ENCODE measurements at places on chromosomes 6 and 20.
A peak's percentile ranks its signal among the peaks of the same experiment; 100 is the strongest.

GRCh38 chr20:4470375-4470774 lies 251.3 kb upstream of the PRND start:
- DNase-seq: peak; percentile 80

GRCh38 chr6:40331545-40331944 lies 255.6 kb downstream of the LRFN2 start:
- DNase-seq: no peak

GRCh38 chr6:18410412-18410811 lies 23.3 kb downstream of the RNF144B start:
- no peak for DNase-seq

DNA sequence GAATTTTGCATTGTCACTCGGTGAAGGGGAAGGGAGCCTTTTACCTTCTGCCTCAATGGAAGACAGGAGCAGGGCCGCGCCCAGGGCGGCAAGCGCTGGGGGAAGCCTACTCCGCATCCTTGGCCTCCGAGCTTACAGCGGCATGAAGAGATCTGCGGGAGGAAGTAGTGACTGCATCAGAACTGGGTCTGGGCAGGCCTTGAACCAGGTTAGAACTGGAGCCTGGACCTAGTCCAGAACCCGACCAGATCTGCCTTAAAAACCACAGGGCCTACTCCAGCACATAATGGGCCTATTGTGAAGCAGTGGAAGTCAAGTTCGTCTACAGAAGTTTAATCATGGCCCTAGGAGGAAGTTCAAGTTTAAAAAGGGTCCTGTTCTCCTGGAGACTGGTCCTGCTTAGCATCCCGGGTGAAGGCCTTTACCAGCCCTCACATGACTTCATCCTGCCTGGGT lies 3.1 kb downstream of the COL12A1 start:
- DNase-seq: peak; percentile 48

- DNase-seq: no peak
Measured at GRCh38 chr6:138685257-138685656, 88.3 kb upstream of the CCDC28A start.

DNA sequence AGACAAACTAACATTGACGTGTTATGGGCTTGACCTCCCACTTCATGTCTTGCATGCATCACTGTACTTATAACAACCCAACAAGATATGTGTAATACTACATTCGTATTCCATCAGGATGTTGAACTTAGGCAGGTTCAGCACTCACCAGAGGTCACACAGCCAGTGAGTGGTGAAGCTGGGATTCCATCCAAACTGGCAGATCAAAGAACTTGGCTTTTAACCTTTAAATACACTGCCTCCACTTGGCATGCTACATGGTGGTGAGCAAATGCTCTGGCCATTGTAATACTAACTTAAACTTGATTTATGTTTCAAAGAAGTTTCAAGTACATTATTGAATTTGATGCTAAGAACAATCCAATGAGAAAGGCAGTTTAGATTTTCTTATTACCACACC lies 10.7 kb upstream of the HDDC2 start:
- peak; percentile 28 for DNase-seq

DNA sequence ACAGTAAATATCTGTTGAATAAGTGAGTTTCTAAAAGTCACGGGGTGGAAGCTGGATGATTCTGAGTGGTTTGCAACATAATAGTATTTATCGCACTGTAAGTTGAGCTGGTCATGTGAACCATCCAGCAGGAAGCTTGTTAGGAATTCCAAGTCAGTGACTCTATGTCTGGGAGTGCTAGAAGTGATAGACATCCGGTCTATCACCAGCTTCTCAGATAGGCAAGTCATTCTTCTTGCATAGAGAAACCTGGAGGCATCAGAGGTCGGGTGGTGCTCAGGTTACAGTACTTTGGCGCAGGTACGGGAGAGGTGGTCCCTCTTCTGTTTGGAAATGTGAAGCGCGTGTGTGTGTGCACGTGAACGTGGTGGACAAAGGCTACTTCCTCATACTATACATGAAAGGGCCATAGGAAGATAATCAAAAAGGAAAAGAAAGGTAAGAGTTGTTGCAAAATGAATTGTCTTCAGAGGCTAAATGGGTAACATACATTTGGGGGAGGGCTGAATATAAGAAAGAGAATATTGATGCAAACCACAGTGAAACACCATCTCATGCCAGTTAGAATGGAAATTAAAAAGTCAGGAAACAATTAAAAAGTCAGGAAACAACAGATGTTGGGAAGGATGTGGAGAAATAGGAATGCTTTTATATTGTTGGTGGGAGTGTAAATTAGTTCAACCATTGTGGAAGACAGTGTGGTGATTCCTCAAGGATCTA lies 299.3 kb upstream of the ZFP64 start:
- peak; percentile 51 for DNase-seq

GRCh38 chr6:89290401-89291155 lies 24.5 kb downstream of the GABRR2 start:
- no peak for DNase-seq

DNA sequence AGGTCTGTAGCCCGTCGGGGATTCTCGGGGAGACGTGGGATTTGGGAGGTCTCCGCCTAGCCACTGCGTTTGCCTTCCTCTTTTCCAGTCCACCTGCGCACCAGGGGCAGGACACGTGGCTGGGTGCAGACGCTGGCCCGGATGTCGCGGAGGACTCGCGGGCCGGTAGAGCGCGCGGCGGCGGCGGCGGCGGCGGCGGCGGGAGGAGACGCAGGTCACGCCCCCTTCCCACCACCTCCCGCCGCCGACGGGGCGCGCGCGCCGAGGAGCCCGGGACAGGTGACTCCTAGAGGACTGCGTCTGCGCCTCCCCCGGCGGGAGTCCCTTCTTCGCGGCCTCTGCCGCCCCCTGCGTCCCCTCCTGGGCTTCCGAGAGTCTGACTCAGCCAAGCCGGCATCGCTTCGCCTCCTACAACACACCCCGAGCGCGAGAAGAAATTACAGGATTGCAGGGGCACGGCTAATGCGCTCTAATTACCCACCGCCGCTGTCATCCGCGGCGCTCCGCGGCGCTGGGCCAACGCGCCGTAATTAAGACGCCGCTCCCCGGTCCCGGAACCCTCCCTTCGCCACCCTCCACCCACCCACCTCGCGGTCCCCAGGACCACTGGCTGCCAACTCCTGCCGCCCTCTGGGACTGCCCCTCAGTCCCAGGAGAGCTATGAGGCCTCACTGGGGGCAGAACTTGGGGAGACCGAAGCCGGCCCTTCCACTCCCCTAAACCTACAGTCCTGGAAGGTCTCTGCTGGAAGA lies 124.5 kb downstream of the MRPL14 start:
- DNase-seq: peak; percentile 50

DNA sequence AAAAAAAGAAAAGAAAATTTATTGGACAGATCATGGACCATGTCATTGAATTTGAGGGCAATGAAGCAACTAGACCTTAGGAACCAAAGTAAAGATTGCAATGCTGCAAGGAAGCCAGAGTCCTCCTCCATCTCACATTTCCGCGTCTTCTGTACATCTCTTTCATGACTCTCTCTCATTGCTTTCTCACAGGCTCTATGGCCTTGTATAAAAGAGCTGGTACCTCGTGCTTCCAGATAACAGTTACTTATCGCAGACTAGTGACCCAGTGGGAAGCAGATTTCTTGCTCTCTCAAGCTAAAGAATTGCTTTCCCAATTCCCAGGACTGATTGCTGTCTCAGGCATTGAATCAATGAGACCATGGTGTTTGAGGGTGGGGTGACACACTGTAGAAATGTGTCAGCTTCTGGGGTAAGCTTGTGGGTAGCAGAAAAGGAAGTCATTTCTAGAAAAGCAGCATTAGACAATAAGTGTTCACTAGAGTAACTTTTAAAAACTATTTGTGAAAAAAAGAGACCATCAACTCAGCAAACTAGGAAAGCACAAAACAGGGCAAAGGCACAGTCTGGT lies 635.3 kb downstream of the UTRN start:
- DNase-seq: no peak

GRCh38 chr20:1197801-1198200 lies 5.5 kb upstream of the C20orf202 start:
- DNase-seq: no peak

DNA sequence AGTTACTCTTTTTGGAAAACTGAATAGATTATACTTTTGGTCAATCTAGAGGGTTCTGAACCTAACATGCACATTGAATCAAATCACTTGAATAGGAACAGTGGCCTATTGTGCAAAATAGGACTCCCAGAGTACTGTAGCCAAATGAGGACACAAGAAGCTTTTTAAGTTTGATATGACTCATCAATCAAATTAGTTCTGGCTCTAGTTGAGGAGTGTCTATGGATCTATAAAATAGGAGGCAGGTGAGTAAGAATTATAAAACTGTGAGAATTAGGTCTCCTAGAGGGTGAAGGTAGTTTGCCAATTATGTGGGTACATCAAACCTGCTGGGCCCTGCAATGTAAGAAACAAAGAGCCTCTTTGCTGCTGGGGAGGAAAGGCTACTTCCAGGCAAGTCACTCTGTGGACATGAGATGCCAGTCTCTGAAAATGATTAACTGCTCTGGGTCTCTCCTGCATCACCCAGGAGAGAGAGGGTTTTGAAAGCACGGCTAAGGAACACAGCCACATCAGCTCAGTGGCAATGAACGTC lies 112.3 kb downstream of the RCAN2 start:
- no peak for DNase-seq

- DNase-seq: no peak
Measured at GRCh38 chr6:118100717-118101116, 193.7 kb downstream of the SLC35F1 start.

DNA sequence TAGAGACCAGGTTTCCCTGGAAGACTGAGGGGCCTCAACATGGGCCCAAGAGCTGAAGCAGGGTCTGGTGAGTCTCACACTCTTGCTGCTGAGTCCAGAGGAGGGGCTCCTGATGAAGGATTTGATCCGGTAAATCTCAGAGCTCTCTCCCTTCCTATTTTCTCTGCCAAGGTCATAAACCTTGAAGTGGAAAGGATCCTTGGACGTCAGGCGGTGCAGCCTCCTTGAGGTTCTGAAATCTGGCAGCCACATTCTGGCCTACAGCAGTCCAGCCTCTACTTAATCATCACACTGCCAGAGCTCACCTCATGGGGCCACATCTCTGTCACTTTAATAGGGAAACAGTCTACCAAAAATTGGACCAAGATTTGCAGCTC lies 24.0 kb downstream of the ACSS1 start:
- DNase-seq: no peak

GRCh38 chr20:24983896-24984295 lies 8.7 kb downstream of the APMAP start:
- no peak for DNase-seq

DNA sequence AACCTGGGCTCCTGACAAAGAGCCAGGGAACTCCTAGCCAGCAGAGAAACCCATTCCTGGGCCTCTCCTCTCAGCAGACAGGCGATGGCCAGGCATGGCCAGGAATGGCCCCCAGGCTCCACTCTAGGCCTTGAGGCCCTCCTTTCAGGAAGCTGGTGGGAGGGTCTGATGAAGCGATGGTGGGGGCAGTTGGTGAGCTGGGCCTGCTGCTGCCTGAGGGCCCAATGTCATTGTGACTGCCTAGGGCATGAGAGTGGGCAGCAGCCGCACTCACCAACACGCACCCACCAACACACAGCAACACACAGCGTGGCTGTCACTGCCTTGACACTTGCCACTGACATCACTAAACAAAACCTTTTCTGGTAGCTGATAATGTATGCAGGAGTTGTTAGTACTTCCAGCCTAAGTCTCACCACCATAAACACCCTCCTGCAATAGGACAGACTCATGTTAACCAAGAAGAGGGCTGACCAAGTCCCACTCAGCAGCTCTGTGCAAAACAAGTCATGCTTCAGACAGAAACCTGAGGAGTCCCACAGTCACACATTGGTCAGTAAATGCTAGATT lies 69.3 kb downstream of the ABHD12 start:
- DNase-seq: no peak

- no peak for DNase-seq
Measured at GRCh38 chr20:23195636-23196035, 109.5 kb upstream of the CD93 start.

DNA sequence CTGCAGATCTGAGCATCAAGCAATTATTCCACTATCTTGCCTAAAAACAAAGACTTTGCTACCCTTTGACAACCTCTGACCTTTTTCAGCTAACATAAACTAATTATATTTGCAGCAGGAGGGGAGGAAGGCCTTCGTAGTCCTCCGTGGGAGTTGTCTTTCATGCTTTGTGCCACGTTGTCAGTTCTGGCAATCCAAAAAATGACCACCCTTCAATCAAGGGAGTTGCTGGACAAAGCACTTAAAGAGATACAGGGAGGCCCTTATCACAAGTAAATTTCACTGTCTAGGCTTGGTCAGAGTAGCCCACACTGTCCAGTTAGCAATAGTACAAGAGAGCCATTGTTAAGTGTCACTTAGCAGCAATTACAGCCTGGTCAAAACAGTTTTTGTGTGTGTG lies 578.9 kb downstream of the HAO1 start:
- no peak for DNase-seq

DNA sequence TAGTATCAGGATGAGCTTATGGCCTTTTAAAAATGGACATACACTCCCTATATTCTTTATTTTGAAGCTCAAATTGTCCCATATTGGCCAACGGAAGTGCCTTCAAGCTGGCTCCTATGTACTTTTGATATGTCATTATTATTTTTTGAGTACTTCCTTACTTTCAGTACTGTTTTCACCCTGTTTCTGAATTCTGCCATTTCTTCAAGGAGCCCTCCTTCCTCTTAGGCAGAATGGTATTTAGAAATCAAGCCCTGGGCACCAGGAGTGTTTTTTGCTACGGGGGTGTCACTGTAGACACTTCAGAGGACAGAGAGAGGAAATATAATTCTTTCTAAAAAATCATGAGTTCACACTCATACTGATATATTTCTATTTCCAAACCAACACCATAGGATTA lies 5.5 kb upstream of the MYLK4 start:
- DNase-seq: no peak

GRCh38 chr20:46998477-46999240 lies 104.0 kb downstream of the EYA2 start:
- DNase-seq: no peak

- no peak for DNase-seq
Measured at GRCh38 chr6:25898289-25898977, 24.4 kb upstream of the SLC17A3 start.

DNA sequence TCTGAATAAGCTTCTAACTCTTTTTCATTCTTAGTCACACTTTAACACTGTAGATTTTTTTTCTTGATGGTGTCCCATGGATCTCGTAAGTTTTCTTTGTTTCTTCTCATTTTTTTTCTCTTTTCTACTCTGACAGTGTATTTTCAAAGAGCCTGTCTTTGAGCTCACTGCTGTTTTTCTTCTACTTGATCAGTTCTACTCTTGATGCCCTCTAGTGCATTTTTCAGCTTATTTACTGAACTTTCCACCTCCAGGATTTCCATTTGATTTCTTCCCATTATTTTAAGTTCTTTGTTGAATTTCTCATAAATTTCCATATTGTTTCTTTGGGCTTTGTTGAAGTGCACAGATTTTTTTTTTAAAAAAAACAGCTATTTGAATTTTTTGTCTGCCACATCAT lies 2641.1 kb upstream of the DEFB115 start:
- DNase-seq: no peak

DNA sequence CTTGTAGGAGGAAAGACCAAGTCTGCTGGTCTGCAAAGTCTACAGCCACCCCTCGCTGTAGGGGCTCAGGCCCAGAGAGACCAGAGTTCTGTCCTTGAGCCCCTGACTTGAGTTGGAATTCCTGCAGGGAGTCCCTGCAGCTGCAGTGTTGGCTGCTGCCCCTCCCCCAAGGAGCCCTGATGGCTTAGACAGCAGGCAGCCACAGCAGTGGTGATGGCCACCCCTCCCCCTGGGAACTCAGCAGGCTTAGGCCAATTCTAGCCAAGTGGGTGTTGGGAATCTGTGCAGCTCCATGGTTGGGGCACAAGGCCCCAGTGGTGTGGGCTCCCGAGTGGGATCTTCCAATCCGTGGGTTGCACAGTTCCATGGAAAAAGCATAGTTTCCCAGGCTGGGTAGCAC lies 345.4 kb downstream of the CD109 start:
- DNase-seq: no peak

Measured in fibroblast of mammary gland (primary cell).